ENCODE measurements at places on chromosomes 2 and 18.
A peak's percentile ranks its signal among the peaks of the same experiment; 100 is the strongest.

GRCh38 chr2:236661061-236661761 lies 91.6 kb downstream of the ACKR3 start:
- no peaks in the 10 kb centered on the region for H3K36me3 ChIP-seq
- H3K4me1 ChIP-seq = peaks cover 10% of the 10 kb centered on the region

DNA sequence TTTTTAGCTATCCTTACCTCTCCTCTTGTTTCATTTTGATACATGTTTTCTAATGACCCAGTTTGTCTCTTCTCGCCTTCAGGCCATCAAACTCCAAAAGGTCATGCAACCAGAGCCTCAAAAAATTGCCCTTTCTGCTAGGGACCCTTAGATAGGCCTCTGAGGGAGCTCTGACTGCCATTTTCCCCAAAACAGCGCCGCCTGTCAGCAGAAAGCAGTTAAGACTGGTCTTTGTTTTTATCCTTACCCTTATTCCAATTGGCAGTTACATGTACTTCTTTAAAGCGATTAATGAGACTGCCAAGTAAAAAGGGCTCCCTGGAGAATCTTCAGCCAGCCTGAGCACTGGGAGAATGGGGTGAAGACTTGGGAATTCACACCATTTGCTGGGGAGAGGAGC lies 55.1 kb upstream of the RIT2 start:
- no peak for DNase-seq
- H3K27ac ChIP-seq = no peak overlapping the region
- no peaks in the 10 kb centered on the region for H3K27me3 ChIP-seq
- no peaks in the 10 kb centered on the region for H3K4me1 ChIP-seq

DNA sequence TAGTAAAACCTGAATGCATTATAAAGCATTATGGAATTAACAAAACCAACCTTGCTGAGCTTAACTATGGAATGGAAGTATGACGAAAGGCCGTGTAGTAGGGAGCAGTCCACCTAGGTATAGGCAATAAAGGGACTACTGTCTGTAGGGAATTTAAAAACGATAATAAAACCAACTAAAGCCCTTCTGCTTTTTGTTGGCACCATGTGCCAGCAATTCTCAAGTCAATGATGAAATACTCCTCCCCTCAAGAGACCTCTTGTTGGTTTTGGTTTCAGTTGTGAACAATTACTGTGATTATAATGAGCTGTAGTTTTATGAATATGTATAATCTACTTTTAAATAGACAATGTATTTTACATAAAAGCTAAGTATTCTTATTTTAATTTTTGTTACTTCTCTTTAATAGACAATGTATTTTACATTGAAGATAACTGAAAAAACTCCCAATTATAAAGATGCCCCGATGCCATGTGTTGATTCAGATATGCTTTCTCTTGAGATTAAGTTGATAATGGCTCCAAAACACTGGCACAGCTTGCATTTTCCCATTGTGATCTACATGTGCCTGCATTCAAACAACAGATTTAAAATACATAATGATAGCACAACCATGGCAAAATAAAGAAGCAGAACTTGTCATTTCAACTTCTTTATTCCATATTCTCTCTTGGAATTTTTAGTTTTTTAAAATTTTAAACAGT lies 55.5 kb upstream of the ZDBF2 start:
- no peak overlapping the region for H3K4me3 ChIP-seq
- H3K36me3 ChIP-seq = no peaks in the 10 kb centered on the region
- H3K4me1 ChIP-seq = no peaks in the 10 kb centered on the region

DNA sequence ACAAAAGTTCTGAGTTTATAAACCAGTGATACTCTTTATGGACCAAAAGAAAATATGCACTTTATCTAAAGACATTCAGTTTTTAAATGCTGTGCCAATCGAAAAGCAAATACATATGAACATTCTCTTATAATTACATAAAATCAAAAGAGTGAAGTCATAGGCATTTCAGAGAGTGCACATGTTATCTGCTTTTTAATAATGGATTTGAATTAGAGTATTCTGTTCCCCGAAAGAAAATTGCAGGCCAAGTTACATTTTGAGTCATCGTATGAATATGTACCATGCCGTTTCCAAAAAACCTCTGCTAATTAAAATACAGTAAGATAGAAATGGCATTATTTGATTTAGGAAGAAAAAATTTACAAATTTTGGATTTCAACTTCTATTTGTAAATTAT lies 565.7 kb downstream of the ZEB2 start:
- peak; percentile 61 for DNase-seq
- H3K4me1 ChIP-seq = peaks cover 8% of the 10 kb centered on the region
- no peak overlapping the region for H3K4me3 ChIP-seq
- H3K36me3 ChIP-seq = no peaks in the 10 kb centered on the region
- H3K27me3 ChIP-seq = no peaks in the 10 kb centered on the region
- no peak overlapping the region for H3K27ac ChIP-seq

GRCh38 chr2:13560322-13560721 lies 843.6 kb downstream of the TRIB2 start:
- no peak overlapping the region for H3K27ac ChIP-seq
- H3K36me3 ChIP-seq = no peaks in the 10 kb centered on the region
- no peak for DNase-seq

DNA sequence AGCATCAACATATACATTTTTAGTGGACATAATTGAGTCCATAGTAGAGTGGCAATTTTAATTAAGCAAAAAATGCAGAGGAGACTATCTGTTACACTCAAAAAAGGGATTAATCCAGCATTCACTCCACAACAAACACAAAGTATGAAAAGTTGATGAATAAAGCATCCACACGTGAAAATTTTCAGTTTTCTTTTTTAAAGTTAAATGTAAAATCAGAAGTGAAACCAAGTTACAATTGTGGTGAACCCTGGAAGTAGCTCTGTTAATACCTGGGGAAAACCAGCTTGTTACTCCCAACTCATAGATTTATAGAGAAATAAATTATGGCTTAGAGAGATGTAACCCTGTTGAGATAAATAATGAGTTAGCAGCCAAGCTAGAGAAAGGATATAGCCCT lies 807.8 kb downstream of the TRIB2 start:
- DNase-seq = no peak
- no peaks in the 10 kb centered on the region for H3K36me3 ChIP-seq
- no peaks in the 10 kb centered on the region for H3K27me3 ChIP-seq
- no peaks in the 10 kb centered on the region for H3K4me1 ChIP-seq

DNA sequence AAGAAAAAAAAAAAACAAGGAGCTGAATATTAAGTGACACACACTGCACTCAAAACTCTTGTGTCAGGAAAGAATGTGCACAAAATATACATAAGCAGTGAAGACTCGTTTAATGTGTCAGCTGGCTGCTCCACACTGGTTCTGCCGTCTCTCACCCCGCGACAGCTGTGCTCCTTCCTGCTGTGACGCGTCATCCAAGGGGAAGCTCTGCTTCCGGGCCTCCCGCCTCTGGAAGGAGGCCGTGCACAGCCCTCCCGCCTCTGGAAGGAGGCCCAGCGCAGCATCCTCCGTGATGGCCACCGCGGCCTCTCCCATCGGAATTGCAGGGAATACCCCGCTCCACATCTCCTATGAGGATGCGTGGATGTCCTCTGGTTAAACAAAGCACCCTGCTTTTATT lies 151.0 kb downstream of the HDAC4 start:
- no peaks in the 10 kb centered on the region for H3K36me3 ChIP-seq
- peak overlapping the region; percentile 68 for H3K27ac ChIP-seq
- no peaks in the 10 kb centered on the region for H3K27me3 ChIP-seq
- peaks cover 4% of the 10 kb centered on the region for H3K4me1 ChIP-seq
- H3K4me3 ChIP-seq = no peak overlapping the region

DNA sequence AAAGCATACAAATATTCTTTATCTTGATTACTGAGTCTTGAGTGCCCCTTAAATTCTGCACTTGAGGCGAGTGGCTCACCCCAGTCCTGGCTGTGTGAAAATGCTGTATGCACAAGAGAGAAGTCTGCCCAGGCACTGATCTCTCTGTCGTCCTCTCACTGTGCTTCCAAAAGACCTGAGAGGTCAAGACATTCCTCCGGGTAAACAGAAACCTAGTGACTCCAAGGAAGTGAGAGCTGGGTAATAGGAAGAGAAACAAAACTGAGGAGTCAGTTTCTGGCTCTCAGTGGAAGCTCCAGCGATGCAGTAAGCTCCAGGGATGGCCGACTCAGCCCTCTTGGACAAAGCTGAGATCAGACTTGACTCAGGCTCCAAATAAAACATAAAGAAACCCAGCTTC lies 70.9 kb downstream of the AAK1 start:
- no peaks in the 10 kb centered on the region for H3K4me1 ChIP-seq
- no peak overlapping the region for H3K4me3 ChIP-seq
- no peaks in the 10 kb centered on the region for H3K36me3 ChIP-seq
- H3K27me3 ChIP-seq = no peaks in the 10 kb centered on the region
- H3K27ac ChIP-seq = no peak overlapping the region

GRCh38 chr2:134170294-134170693 lies 83.6 kb upstream of the MGAT5 start:
- H3K27me3 ChIP-seq = no peaks in the 10 kb centered on the region
- H3K27ac ChIP-seq = no peak overlapping the region
- H3K36me3 ChIP-seq = peaks cover 2% of the 10 kb centered on the region
- DNase-seq = peak; percentile 27
- no peak overlapping the region for H3K4me3 ChIP-seq
- H3K4me1 ChIP-seq = peaks cover 9% of the 10 kb centered on the region

DNA sequence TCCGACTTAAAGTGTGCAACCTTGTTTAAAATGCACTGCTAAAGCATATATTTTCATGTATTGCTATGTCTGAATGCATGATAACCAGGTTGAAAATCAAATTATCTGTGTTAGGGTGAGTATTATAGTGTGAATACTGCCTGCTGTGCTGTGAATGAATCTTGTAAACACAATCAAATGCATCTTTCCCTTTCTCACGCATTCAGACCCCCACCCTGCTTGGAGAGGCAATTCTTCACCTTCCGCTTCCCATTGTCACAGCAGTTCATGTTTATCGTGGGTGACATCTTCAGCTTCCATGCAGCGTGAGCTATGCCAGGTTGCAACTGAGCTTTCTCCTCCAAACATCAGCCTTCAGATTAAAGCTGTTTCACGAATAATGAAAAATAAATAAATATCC lies 418.0 kb downstream of the MEIS1 start:
- no peaks in the 10 kb centered on the region for H3K27me3 ChIP-seq
- no peak overlapping the region for H3K4me3 ChIP-seq
- DNase-seq = no peak
- H3K4me1 ChIP-seq = peaks cover 33% of the 10 kb centered on the region

DNA sequence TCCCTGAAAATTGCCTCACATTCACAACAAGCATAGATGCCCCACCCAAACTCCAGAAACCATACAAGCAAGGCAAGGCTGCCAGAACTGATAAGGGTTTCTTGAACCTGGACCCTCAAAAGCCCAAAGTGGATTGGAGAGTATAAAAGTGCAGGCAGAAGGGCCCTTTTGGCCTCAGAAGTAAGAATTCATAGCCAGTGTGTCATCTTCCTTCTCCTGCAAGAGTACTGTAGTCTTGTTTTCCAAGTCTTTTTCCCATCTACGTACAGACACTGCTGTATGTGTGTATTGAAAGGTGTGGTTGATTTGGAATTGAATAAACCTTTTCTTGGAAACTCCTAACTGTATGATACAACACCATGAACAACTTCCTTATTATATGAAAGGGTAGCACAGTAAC lies 46.8 kb downstream of the ZC3H15 start:
- H3K4me3 ChIP-seq = no peak overlapping the region
- peak; percentile 86 for DNase-seq
- H3K27me3 ChIP-seq = no peaks in the 10 kb centered on the region
- no peaks in the 10 kb centered on the region for H3K4me1 ChIP-seq

- no peak overlapping the region for H3K27ac ChIP-seq
- H3K4me3 ChIP-seq = no peak overlapping the region
- no peaks in the 10 kb centered on the region for H3K36me3 ChIP-seq
- H3K4me1 ChIP-seq = no peaks in the 10 kb centered on the region
- no peaks in the 10 kb centered on the region for H3K27me3 ChIP-seq
Observed at GRCh38 chr18:13253786-13254688, 35.5 kb downstream of the LDLRAD4 start.

GRCh38 chr18:10559553-10560451 lies 34.0 kb downstream of the NAPG start:
- no peak overlapping the region for H3K27ac ChIP-seq
- no peak for DNase-seq
- H3K36me3 ChIP-seq = no peaks in the 10 kb centered on the region
- no peak overlapping the region for H3K4me3 ChIP-seq

GRCh38 chr2:72040629-72041571 lies 106.8 kb downstream of the CYP26B1 start:
- no peak overlapping the region for H3K27ac ChIP-seq
- DNase-seq = peak; percentile 96
- no peak overlapping the region for H3K4me3 ChIP-seq
- no peaks in the 10 kb centered on the region for H3K4me1 ChIP-seq
- H3K36me3 ChIP-seq = no peaks in the 10 kb centered on the region

GRCh38 chr2:113260991-113261390 lies 17.7 kb downstream of the PAX8 start:
- no peak overlapping the region for H3K27ac ChIP-seq
- no peaks in the 10 kb centered on the region for H3K4me1 ChIP-seq
- no peak overlapping the region for H3K4me3 ChIP-seq
- no peaks in the 10 kb centered on the region for H3K36me3 ChIP-seq

DNA sequence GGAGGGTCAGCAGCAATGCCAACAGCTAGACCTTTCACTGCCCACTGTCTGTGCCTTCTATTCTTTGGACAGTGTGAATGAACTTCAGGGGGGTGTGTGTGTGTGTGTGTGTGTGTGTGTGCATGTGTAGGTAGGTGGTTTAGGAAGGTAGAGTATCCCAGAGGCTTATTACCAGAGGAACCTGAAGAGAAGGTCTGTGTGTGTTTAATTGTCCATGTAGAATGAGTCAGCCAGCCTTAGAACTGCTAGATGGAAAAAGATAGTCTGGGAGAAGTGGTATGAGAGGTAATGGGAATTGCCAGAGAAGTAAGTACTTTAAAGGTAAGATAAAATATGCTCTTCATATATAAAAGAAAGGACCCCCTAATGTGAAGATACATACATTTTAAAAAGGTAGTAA lies 522.2 kb downstream of the PIK3C3 start:
- H3K4me3 ChIP-seq = no peak overlapping the region
- DNase-seq = peak; percentile 15
- H3K27me3 ChIP-seq = no peaks in the 10 kb centered on the region
- H3K4me1 ChIP-seq = no peaks in the 10 kb centered on the region
- no peaks in the 10 kb centered on the region for H3K36me3 ChIP-seq

GRCh38 chr2:74708296-74708695 lies 54.2 kb downstream of the SEMA4F start:
- DNase-seq = no peak
- H3K4me3 ChIP-seq = no peak overlapping the region
- no peaks in the 10 kb centered on the region for H3K4me1 ChIP-seq

GRCh38 chr2:98372121-98372520 lies 25.9 kb downstream of the CNGA3 start:
- H3K27ac ChIP-seq = no peak overlapping the region
- H3K36me3 ChIP-seq = no peaks in the 10 kb centered on the region
- peaks cover 6% of the 10 kb centered on the region for H3K27me3 ChIP-seq

DNA sequence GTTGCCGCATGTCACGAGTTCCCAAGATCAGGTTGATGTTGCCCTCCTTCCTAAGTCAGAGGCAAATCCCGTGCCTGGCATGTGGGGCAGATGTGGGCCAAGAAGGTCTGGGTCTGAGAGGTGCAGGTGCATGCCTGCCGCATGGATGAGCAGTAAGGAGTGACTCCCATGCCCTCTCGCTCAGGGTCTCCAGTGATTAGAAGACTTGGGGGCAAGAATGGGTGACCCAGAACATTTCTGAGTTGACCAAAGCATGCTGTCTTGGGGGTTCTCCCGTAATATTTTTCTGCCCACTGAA lies 120.6 kb upstream of the HDAC4 start:
- H3K27ac ChIP-seq = no peak overlapping the region
- no peaks in the 10 kb centered on the region for H3K36me3 ChIP-seq
- no peaks in the 10 kb centered on the region for H3K4me1 ChIP-seq

All from fibroblast of lung (primary cell).